ENCODE measurements at places on chromosomes 6 and 20. TPM values are rescaled to one million over a fixed set of nuclear protein-coding genes. Genes with fewer than 3 reads are reported as not detected.

The RIMS1 gene
- total RNA-seq: 0.76 TPM

The ADGRG6 gene
- total RNA-seq: 8.8 TPM

DNA sequence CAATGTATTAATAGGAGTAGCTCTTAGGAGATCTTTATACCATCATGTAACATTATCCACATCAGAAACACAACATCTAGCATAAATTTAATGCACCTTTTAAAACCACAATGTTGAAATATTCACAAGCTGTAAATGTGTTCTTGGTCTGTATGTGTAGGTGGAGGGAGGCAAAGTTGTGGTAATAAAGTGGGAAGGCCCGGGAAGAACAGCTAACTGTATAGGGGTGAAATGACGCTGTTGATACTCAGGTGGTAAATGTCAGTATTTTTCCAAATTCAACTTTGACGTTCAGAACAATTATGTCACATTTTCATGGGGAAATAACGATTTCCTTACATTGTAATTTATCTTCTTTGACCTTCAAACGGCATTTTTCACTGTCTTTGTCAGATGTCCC lies 146.0 kb upstream of the STMND1 start:
- no peak for DNase-seq

GRCh38 chr6:127272576-127272975 lies 5.9 kb downstream of the RNF146 start:
- DNase-seq: no peak

- no peak for DNase-seq
Measured at GRCh38 chr6:35026434-35027222, 114.5 kb downstream of the TCP11 start.

All from M059J (cell line).